Left renal pelvis (tissue), 4 donors: ENCODE measurements at places on chromosomes 7 and 10. TPM values are rescaled to one million over a fixed set of nuclear protein-coding genes. Genes with fewer than 3 reads are reported as not detected.

DNA sequence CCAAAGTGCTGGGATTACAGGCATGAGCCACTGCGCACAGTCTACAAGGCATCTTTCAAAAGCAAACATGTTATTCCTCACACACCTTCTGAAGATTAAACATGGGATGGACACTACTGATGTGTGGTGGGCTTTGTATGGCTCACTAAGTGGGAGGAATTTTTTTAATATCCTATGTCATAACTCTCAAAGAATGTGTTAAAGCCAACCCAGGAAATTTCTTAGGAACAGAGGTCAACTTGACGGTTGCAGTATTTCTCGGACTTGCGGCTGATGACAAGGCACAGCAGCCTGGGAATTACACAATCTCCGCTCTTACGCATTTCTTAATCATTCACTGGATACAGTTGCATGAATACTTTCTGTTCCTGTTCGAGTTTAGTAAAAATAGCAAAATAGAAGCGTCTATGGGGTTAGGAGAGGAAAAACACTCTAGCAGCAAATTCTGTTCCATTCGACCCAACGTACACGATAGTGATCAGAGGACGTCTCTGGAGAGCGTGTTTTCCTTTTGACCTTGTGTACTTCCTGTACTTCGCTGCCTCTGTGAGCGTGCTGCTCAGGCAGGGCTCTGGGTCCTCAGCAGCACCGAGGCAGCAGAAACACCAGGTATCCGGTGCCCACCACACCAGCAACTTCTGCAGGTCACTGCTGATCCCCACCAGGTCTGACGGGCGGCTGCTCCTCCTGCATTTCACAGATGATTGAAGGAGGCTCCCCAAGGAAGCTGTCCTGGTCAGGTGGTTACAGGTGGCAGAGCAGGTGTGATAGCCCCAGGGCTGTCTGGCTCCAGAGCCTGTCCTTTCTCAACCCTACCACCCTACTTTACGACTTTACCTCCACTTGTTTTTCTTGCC is 26.4 kb upstream of the SRGN start:
- peak; percentile 31 for DNase-seq

DNA sequence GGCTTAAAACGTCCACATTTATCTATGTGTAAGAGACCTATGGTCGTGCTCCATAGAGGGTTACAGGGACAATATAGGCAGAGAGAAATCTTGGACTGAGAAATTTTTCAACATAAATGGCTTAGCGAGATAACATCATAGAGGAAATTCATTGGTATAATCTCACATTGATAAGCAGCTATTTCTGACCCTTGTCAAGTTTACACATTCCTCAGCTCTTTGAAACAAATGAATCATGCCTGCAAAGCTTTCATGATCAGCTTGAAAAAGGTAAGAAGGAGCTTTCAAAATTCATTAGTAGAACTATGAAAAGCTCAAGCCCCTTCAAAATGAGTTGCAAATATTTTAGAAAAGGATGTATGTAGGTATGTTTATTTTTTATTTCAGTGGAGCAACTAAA is 478.8 kb downstream of the NEBL start:
- no peak for DNase-seq

- no peak for DNase-seq
Observed at GRCh38 chr10:62687230-62687748, 117.2 kb upstream of the ADO start.

GRCh38 chr10:45404087-45404769 is 30.2 kb downstream of the ALOX5 start:
- no peak for DNase-seq

DNA sequence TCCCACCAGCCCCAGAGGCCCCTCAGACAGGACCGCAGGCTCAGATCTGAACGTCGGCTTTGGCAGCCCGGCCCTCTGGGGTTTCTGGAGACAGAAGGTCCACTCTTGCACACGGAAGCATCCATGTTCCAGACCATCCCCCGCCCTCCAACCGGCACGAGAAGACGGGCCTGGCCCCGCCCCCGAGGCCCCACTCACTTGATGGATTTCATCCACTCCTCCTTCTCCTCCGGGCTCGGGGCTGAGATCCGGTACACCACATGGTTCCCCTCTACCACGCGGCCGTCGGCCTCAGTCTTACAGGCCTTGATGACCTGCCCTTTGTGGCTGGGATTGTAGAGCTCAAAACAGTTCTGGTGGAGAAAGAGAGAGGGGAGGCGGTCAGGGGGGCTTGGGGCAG is 107.3 kb downstream of the CYTH3 start:
- DNase-seq = no peak

The TFAM gene
- polyA plus RNA-seq = 44.7 TPM

The NRG3 gene
- polyA plus RNA-seq = 3.9 TPM

The IL2RA gene
- polyA plus RNA-seq = 0.07 TPM
